ENCODE measurements at places on chromosomes 3 and 15.

- no peak for DNase-seq
Observed at GRCh38 chr15:96329403-96329981, 1.0 kb upstream of the NR2F2 start.

DNA sequence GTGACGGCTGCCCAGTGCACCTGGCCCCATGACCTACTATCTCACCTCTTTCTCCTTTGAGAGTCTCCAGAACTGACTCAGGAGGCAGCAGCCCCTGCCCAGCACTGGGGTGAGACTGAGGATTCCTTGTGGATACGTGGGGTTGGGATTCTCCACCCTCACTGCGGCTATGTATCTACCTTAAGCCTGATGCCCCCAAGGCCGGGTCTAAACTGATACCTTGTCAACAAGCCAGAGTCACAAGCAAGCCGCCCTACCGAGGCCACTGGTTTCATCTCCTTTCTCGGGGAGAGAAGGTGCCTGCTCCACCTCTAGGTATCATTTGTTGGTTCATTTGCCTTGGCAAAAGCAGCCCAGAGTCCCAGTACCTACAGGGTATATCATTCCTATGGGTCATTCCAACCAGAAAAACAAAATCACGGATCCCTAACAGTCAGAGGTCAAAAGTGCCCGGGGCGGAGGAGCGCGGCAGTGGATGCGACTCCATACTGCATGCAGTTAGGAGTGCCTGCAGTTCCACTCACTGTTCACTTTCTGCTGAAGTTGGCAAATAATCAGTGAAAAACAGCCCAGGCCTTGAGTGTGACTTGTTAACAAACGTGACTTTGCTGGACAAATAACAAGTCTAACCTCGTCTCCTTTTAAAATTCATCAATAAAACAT is 47.5 kb downstream of the ABTB1 start:
- DNase-seq: no peak

DNA sequence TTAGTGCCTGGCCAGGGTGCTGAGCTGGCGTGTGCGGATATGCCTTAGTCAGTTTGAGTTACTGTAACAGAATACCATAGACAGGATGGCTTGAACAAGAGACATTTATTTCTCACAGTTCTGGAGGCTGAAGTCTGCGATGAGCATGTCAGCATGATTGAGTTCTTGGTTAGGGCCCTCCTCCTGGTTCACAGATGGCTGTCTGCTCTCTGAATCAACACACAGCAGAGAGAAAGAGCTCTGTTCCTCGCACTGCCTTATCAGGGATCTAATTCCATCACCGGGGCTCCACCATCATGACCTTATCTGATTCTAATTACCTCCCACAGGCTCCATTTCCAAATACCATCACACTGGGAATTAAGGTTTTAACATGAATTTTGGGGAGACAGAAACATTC is 386.6 kb upstream of the DPH6 start:
- DNase-seq: no peak

GRCh38 chr3:171390051-171390941 is 69.9 kb downstream of the TNIK start:
- no peak for DNase-seq

GRCh38 chr15:67177752-67178151 is 76.7 kb downstream of the AAGAB start:
- no peak for DNase-seq

Data from stimulated activated CD4-positive, alpha-beta T cell treated with anti-CD3 and anti-CD28 coated beads, Interleukin-4, amount 100 ng/mL, for 48 hours (primary cell).